ENCODE measurements at places on chromosomes 4 and X.

DNA sequence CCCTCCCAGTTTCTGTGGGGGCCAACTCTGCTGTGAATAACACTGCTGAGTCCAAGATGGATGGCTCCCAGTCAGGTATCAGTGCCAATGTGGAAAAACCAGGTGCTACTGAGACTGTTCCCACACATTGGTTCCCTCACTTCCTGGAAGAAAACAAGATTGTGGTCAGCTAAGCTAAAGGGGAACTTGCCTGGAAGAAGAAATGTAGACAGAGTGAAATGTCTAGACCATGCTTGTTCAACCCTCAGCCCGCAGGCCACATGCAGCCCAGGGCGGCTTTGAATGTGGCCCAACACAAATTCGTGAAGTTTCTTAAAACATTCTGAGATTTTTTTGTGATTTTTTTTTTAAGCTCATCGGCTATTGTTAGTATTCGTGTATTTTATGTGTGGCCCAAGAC, 28.6 kb upstream of the UTP14A start:
- no peak for DNase-seq

GRCh38 chr4:7309181-7309580, 116.8 kb downstream of the SORCS2 start:
- no peak for DNase-seq

DNA sequence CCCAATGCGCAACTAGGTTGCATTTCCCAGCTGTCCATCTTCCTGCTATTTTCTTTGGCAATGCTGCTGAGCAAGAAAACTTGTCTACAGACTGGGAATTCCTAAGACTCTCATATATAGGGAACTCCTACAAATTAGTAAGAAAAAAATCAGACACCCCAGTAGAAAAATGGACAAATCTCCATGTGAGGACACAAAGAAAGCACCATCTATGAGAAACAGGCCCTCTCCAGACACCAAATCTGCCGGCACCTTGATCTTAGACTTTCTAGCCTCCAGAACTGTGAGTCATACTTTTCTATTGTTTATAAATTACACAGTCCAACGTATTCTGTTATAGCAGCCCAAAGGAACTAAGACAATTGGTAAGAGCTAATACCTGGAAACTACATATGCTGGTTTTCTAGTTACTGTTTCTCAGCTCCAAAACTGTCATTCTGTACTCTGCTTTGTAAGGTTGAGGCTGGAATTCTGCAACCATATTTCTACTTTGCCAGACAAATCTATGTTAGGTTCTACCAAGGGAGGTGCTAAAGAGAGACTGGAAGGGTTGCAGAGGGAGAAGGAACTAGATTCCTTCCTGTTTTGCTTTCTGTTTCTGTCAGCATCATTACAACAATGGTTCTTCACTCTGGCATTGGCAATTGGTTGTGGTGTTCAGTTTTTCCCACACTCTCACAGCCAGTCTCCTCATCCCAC, 35.7 kb upstream of the FAM241A start:
- DNase-seq = no peak

- DNase-seq = no peak
Measured at GRCh38 chrX:45760187-45760742, 559.6 kb upstream of the DIPK2B start.

DNA sequence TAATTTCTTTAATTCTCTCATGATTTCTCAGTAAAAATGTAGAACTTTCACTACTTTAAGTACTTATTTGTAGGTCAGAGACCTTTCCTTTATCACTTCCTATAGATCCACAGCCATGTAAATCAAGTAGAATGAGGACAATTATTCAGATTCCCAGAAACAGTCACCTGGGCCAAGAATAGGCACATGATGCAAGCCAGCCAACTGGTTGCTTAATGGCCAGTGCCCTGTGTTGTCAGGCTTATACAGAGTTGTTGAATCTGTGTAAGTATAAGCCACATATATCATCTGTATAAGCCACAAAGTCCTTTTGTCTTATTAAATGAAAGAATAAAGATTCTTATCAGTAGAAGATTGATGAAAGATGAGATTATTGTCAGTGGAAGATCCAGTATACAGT, 5.2 kb downstream of the BANK1 start:
- DNase-seq = no peak

DNA sequence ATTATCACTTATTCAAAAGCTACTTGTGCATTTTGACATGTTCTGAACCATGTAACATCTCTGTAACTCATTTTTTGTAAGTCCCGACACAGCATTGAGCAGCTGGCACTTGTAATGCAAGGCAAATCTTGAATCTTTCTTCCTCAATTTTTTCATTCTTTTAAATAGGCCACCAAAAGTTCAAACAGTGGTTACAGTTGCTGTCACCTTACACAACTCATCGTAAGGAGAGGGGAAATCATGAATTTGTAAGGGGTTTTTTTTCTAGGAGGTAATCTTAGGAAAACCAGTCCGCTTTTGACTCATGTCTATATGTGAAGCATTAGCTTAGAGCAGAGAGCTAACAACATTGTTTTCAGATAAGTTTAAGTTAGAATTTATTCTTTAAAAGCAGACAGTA, 124.5 kb downstream of the PDLIM5 start:
- no peak for DNase-seq

GRCh38 chrX:9578083-9578779, 113.4 kb downstream of the TBL1X start:
- DNase-seq = no peak

- DNase-seq = no peak
Measured at GRCh38 chr4:78864405-78865024, 74.7 kb downstream of the PAQR3 start.

DNA sequence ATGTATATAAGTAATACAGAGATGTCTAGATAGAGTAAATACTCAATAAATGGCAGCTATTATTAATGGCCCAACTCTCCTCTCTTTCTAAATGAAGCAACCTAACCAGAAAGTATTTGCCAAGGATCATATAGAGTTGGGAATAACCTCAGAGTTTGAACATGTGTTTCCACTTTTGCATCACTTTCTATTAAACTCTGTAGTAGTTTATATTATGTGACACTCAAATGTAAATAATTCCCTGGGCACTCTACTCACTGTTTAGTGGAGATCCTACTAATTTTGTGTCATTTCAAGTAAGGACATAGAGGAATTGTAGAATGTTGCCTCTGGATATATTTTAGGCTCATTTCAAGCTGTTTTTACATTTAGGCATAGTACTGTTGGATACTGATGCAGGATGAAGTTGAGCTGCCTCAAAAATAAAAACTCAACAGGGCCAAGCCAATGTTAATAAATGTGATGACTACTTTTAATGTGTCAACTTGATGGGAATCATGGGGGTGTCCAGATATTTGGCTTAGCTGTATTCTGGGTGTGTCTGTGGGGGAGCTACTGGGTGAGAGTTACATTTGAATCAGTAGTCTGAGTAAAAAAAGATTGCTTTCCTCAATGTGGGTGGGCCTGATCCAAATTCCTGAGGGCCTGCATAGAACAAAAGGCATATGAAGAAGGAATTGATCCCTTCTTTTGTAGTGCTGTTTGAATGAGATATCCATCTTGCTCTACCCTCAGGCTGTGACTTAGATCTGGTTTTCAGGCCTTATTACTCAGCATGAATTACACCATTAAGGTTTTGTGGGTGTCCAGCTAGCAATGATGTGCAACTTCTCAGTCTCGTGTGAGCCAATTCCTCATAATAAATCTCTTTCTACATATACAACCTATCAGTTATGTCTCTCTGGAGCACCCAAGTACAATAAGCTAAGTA, 1368.2 kb downstream of the STIM2 start:
- no peak for DNase-seq

DNA sequence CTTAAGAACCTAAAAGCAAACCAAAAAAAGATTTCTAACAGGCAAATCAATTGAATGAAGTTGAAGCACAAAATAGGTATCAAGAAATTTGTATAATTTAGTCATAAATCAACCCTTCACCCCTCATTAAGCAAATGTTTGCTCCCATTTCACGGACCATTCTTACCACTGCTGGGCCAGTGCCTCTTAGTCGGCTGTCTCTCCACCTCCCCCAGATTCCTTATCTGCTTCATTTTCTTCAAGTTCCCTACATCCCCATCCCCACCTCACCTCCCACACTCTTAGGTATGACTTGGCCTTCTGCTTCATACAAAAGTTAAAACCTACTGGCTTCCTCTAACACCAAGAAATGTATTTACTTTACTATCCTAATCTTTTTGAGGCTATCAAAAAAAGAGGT, 11.8 kb downstream of the AASDH start:
- no peak for DNase-seq

DNA sequence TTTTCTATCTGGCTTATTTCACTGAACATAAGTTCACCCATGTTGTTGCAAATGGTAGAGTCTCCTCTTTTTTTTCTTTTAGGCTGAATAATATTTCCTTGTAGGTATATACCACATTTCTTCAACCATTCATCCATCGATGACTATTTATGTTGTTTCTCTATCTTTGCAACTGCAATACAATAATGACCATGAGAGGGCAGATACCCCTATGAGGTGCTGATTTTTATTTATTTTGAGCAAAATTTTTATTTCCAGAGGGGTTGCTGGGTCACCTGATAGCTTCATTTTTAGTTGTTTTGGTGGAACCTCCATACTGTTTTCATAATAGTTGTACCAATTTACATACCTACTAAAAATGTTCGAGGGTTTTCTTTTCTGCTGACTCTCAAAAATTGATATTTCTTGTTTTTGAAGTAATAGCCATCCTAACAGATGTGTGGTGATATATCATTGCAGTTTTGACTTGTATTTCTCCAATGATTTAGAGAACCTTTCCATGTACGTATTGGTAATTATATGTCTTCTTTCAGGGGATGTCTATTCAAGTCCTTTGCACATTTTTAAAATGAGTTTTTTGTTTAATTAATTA, 1697.0 kb downstream of the PCDH7 start:
- DNase-seq = no peak
